ENCODE measurements at places on chromosomes 1 and 21.

DNA sequence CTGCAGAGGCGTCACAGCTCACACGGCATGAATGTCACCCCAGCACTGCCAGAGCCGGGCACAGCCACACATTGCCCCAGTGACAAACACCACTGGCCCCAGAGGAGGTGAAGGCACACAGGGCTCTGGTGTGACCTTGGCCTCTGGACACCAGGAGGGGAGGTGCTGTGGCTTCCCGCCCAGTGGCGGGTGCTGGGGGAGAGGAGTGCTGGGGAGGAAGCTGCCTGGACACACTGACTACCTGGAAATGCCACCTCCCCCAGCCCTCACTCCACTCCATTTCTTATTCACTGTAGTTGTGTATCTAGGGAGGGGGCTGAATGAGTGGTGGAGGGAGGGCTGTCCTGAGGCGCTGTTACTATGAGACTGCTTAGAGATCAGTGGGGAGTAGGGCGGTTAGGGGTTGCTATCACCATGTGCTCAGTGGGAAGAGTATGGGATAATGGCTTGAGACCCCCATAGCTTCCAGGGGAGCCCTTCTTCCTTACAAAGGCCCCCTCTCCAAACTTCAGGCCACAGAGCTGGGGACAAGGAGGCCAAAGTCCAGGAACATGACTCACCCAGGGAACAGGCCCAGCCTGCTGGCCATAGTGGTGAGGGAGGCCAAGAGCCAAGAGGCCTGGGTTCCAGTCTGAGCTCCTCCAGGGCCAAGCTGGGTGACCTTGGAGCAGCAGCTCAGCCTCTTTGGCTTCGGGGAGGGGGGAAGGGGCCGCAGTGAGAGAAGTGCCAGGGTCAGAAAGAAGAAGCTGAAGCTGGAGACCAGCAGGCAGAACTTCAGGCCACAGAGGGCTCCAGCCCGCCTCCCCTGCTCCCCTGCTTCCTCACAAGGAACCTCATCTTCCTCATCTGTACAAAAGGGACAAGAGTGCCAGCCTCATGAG lies 40.1 kb downstream of the AHDC1 start:
- DNase-seq: peak; percentile 54

GRCh38 chr21:38853421-38853919 lies 47.7 kb downstream of the ETS2 start:
- no peak for DNase-seq

GRCh38 chr1:29991815-29992214 lies 731.6 kb downstream of the MATN1 start:
- DNase-seq: no peak

DNA sequence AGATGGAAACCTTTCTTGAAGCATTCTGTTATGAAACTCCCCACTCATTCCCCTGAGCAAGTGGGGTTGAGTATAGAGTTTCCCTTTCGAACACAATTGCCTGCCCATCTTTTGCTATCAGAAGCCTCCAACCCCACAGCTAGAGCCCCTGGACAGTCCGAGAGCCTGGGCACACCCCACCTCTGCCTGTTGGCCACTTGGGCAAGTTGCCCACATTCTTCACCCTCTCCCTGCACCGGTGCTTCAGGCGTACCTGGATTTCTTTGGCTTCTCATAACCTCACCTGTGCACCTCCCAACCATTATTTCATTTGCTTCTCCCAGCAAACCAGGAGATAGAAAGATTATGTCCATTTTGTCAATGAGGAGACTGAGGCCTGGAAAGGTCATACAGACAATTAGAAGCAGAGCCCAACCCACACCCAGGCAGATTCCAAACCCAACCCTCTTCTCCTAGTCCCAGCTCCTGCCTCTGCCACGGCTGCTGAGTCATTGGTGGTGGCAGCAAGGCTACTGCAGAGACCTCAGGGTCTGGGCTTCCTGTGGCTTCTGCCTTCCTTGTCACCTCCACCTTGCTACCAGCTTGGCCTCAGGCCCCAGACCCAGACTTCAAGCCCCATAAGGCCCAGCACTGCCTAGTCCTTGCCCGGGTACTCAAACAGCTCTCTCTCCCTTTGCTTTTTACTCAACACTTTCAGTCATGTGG lies 118.7 kb upstream of the ZBTB40 start:
- peak; percentile 42 for DNase-seq

- no peak for DNase-seq
Observed at GRCh38 chr1:46081619-46082018, 50.8 kb downstream of the PIK3R3 start.

- no peak for DNase-seq
Observed at GRCh38 chr1:79375352-79375751, 368.8 kb upstream of the ADGRL4 start.

DNA sequence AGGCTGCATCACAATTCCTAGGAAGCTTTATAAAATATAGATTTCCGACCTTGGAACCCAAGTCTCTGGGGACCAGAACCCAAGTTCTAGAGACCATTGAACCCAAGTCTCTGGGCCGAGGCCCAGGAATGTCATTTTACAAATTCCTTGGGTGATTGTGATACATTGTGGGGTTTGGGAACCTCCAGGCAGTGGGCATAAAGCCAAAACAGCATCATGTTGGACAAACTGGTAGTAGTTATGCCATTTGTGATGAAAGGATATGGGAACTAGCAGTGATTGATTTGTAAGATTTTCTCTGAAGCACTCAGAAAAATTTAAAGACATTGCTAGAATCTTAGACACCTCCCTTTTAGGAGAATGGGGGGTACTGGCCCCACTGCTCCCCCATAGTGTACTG lies 160.2 kb downstream of the HIVEP3 start:
- no peak for DNase-seq

DNA sequence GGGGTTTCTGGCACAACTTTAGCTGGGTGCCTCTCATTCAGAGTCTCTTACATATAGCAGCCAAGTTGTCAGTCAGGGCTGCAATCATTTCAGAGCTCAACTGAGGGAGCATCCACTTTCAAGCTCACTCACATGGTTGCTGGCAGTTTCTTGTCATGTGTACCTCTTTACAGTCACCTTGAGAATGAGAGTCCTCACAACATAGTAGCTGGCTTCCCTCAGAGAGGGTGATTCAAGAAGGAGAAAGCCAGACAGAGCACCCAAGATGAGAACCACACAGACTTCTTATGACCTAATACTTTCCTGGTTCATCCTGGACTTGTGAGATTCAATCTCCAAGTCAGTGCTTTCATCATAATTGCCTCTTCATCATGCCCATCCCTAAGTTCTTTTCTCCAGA lies 57.2 kb downstream of the DPT start:
- DNase-seq: no peak

DNA sequence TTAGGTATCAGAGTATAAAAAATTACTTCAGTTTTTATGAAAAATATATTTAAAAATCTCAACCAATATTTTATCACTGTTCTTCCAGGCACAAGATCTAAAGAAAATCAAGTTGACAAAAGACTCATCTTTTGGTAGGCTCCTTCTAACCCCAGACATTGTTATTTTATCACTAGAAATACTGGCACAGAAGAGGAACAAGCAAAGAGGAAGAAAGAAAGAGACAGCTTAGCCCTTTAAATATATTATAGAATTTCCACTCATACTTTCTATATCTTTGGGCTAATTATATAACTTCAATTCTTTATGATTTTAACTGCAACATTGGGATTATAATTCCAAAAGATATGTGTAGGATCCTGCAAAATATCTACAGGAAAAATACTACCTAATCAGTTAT lies 32.4 kb downstream of the SPTA1 start:
- DNase-seq: no peak

DNA sequence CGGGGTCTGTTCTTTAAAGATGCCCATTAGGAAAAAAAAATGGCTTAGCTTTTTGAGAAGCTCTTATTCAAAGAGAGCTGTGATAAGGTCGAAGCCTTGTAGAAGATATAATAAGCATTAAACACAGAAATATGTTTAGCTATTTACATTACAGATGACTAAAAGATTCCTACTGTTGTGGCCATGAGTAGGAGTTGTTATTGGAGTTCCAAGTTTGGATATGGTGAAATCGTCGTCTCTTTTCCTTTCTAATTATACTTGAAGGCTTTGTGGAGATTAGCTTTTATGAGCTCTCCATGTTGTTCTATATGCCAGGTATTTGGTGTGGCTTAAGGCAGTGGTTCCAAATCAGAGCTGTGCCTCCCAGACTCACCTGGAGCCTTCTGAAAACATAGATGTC lies 79.9 kb upstream of the LAMC2 start:
- DNase-seq: no peak

DNA sequence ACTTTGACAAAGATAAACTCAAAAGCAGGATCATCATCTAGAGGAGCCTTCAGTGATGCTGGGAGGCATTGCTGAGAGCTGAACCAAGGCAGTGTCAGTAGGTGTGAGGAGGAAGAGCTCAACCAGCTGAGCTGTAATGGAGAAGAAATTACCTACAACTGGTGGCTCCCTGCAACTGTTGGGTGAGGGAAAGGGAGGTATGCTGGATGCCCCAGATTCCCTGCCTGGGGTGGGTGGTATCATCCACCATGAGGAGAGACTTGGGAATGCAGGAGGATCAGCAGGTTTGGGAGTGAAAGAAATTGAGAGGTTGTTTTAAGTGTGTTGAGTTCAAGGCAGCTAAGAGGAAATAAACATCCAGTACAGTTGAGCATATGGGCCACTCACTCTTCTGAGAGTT lies 199.8 kb downstream of the DNM3 start:
- peak; percentile 27 for DNase-seq

- DNase-seq: peak; percentile 25
Observed at GRCh38 chr1:173507847-173508209, 30.7 kb downstream of the PRDX6 start.

DNA sequence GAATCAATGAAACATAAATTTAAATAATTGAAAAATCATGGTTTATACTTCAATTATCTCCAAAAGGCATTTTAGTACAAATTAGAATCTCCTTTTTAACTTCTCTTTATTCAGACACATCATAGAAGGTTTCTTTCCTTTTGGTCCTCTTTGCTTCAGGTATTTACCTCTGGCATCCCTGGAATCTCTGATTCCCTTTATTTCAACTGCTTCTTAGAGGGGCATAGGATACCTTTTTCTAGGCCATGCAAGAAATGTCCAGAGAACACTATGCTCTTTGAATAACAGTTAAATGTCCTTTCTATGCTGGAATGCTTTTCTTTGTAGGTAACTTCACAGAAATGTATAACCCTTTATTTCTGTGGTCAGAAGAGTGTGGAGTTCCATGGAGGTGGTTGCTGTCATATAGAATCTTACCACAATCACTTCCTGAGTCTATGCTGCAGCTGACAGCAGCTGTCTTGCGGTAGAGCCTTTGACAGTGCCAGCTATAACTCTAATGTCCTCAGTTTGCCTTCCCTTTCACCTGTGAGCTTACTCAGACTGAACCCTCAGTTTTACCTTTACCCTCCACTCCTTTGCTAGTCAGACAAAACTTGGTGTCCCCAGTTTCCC lies 8.6 kb downstream of the LAMC2 start:
- peak; percentile 29 for DNase-seq

DNA sequence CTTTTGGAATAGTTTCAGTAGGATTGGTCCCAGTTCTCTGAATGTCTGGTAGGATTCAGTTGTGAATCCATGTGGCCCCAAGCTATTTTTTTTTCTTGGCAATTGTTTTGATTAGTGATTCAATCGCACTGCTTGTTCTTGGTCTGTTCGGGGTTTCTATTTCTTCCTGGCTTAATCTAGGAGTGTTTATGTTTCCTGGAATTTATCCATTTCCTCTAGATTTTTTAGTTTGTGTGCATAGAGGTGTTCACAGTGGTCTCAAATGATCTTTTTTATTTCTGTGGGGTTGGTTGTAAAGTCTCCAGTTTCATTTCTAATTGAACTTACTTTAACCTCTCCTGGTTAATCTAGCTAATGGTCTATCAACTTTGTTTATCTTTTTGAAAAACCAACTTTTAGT lies 117.6 kb downstream of the NME7 start:
- no peak for DNase-seq

- DNase-seq: no peak
Observed at GRCh38 chr1:78075621-78076020, 29.9 kb downstream of the GIPC2 start.

DNA sequence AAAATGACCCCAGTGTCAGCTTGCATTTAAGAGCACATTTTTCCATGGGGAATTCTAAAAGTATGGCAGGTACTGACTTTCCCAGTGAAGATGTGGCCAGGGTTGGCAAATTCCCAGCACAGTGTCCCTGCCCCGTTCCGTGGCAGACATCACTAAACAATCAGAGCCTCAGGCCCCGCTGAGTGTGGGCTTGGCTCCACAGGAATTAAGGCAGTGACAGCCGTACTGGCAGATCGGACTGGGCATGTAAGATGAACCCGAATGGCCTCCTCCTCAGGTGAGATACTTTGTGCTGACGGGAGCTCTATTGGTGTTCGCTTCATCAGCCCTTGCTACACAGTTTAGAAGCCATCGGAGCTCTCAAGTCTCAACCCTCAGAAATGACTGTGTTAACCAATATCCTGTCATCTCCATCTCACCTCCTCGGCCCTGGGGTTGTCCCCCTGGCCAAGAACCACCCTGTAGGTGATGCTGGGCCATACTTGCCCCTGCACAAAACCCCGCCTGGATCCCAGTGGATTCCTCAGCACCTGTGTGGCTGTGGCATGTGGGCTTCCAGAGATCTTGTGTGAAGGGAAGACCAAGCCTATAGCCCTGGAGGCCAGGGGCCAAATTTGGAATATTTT lies 29.0 kb upstream of the ABCG1 start:
- DNase-seq: no peak

DNA sequence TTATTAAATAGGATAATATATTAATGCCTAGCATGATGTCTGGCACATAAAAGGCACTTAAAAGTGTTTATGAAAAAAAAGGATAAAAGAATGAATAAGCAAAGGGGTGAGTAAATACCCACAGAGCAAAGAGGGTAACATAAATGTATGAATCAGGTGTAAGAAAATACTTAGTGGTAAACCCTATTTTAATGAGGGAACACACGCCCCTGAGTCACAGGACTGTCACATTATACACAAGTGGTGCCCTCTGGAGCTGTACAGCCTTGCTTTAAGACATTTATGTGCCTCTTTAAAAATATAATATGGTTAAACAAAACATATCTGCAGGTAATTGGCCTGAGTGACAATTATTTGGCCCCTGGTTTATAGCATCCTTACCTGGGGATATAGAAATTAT lies 78.1 kb upstream of the PTBP2 start:
- DNase-seq: no peak

- DNase-seq: no peak
Observed at GRCh38 chr1:205922806-205923205, 20.4 kb downstream of the SLC26A9 start.

- DNase-seq: no peak
Observed at GRCh38 chr1:173062150-173062938, 11.6 kb upstream of the TNFSF18 start.

GRCh38 chr1:117020526-117021156 lies 19.1 kb downstream of the CD101 start:
- no peak for DNase-seq

GRCh38 chr1:163610486-163610885 lies 288.7 kb downstream of the NUF2 start:
- no peak for DNase-seq

GRCh38 chr1:179921472-179921871 lies 33.1 kb upstream of the CEP350 start:
- DNase-seq: peak; percentile 59

Measured in mesendoderm (in vitro differentiated cells).